ENCODE measurements at places on chromosomes 16 and 17.

DNA sequence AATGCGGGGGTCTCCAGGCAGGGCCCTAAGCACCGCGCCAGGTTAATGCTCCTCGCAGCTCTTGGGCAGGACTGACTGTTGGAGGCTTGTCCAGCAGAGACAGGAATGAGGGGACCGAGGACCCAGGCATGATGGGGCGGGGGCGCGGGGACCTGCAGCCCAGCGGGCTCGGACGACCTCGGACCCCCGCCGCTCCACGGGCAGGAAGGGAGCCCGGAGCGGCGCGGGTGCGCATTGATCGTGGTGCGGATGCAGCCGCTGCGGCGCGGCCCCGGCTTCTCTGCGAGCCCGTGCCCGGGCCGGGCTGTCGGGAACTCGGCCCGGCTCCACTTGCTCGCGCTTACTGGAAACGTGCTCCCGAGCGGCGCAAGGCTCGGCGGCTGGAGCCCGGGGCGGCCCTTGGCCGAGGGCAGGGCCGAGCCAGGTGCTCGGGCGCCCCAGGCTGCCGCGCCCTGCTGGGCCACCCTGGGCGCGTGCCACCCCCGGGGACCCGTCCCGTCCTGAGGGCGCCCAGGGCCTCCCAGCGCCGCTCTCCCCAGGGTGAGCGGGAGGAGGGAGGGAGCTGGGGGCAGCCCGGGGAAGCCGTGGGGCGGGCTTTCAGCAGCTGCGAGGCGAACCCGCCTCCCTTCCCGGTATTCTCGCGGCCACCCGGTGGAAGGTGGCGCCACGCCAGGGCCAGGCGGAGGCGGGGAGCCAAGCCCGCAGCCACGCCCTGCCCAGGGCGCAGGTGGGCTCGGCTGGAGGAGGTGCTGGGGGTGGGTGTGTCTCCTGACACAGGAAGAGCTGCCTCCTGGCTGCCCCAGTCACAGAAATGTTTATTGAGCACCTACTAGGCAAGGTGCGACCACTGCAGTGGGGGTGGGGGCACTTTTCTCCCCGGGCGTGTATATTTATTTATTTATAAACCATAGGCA is 45.9 kb downstream of the SOCS3 start:
- peak; percentile 77 for DNase-seq

DNA sequence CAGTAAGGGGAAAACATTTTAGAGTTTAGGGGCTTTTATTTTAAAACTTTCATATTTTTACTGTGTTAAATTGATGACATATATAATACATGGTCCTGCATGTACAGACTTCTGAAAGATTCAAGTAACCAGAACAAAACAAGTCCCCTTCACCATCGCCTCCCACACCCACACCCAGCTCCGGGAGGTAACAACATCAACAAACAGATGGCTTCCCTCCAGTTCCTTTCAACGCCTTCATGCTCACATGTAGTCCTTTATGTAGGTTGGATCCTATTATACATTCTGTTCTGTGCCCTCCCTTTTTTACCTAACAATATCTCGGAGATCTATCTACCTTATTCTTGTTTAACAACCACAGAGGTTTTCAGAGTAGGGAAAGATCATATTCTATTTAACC is 30.5 kb downstream of the GINS3 start:
- no peak for DNase-seq

GRCh38 chr16:68033101-68033500 is 10.0 kb downstream of the DUS2 start:
- DNase-seq: no peak

GRCh38 chr17:59725691-59726090 is 18.2 kb downstream of the VMP1 start:
- peak; percentile 45 for DNase-seq

GRCh38 chr17:64340557-64340956 is 50.1 kb downstream of the PECAM1 start:
- DNase-seq: no peak

DNA sequence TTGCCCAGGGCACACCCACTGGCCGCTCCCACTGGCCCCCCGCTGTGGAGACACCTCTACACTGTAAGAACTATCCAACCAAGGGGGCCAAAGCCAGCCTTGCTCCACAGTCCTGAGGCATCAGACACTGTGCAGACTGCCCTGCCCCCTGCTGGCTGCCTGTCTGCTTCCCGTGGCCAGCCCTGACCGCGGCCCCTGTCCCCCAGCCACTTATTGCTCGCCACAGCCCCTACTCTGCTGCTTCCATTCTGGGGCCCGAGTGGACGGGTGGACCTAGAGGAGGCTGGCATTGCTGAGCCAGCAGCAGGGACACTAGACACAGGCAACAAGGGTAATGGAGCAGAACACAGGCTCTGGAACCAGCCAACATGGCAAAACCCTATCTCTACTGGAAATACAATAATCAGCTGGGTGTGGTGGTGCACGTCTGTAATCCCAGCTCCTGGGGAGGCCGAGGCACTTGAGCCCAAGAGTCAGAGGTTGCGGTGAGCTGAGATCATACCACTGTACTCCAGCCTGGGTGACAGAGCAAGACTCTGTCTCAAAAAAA is 19.7 kb upstream of the LRRC37A3 start:
- peak; percentile 44 for DNase-seq

DNA sequence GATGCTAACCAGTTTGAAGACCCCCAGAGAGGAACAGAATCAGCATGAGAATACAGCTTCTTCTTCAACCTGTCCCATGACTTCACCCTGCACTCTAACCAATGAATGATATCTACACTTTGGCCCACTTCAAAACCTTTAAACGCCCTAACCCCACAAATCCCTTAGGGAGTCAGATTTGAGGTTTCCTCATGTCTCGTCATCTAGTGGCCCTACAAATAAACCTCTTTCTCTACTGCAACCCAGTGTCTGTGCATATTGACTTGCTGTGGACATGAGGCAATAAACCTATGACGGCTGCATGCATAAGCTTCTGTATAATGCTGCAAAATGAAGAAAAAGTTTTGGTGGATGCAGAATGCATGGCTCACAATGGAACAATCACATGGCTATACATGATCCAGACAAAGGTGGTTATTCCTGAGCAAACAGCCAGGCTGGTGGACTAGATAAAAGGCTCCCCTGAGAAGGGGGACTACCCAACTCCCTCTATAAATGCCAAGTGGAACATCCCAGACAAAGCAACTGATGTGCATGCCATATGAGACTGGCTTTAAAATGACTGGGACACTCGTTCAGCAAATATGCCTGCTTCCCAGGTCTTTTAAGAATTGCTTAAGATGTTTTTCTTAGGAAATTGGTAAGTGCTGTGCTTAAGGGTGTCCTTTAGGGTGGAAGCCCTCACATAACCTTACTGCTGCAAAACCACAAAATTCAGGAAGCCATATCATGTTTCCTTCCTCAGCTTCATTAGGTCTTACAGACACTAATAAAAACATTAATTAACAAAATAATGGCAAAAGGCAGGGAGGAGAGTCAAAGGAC is 12.2 kb downstream of the N4BP1 start:
- peak; percentile 47 for DNase-seq

DNA sequence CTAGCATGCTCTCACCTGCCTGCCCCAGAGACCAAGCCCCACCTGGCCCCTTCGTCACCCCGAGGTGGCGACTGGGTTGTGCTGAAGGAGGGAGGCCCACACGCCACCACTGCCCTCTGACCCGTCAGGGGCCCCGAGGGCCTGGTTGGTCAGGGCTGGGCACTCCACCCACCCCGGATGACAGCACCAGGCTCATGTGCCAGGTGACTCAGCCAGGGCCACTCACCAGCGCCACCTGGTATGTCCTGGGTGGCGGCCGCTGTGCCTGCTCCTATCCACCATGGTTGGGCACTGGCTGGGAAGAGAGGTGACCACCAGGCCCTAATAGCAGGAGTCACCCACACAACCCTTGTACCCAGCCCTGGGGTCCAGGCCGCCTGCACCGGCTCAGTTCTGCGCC is 68.9 kb downstream of the JPH3 start:
- DNase-seq: no peak

- peak; percentile 54 for DNase-seq
Observed at GRCh38 chr17:74201250-74201649, 2.2 kb upstream of the RPL38 start.

GRCh38 chr16:67449336-67449735 is 18.4 kb downstream of the HSD11B2 start:
- no peak for DNase-seq

DNA sequence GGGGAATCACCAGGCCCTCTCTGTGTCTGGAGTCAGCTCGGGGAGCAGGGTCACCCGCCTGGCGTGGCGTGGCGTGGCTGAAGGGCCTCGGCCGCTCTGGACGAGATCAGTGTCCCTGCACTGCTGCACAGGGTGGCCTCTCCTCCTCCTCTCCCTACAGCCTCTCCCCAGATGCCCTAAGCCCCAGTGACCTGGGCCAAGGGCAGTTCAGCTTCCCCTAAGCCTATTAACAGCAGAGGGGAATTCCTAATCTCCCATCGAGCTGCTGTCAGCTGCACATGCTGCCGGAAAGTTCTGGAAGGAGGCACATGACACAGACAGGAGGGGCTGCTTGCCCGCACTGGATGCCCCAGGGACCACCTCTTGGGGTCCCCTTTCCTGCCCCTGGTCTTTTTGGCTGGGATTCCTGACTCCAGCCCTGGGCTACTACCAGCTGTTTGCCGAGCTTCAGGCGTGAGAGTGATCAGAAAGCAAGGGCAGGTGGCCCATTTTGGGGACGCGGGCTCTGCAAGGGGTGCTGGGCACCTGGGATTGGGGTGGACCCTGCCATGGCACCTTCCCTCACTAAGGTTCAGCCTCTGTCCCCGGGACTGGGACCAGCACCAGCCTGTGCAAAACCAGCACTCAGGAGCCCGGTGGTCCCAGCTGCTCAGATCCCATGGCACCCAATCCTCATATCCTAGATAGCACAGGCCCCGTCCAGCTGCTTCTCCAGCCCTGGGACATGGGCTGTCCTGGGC is 794 bp downstream of the PDE6G start:
- no peak for DNase-seq

- DNase-seq: no peak
Observed at GRCh38 chr17:44807093-44807816, 22.8 kb downstream of the GJC1 start.

DNA sequence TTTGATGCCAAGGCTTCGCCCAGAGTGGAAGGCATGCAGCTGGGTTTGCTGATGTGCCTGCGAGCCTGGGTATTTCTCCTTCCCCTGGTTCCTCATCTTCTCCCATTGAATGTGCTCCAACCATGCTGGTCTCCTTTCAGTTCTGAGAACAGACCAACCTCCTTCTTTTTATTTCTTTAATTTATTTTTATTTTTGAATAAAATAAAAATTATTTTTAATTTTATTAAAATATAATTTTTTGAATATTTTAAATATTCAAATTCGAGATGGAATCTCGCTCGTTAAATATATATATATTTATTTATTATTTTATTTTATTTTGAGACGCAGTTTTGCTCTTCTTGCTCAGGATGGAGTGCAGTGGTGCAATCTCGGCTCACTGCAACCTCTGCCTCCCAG is 30.2 kb upstream of the GPRC5B start:
- no peak for DNase-seq

DNA sequence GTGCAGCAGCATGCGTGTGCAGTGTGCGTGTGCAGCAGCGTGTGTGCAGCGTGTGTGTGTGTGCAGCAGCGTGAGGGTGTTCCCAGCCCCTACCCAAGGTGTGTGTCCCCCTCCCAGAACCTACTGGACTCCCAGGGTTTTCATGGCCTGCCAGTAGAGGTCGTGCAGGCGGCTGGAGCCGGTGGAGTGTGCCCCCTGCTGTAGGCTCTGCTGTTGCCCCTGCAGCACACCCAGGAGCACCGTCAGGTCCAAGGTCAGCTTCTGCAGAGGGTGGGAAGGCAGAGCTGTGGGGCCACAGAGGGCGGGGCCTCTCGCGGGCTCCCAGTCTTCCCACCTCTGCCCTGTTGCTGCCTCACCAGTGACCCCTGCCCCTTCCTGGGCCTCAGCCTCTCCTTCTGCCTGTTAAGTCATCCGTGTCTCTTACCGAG is 14.9 kb downstream of the MYBBP1A start:
- no peak for DNase-seq

- DNase-seq: no peak
Observed at GRCh38 chr17:72406498-72406897, 285.7 kb downstream of the SOX9 start.

- DNase-seq: no peak
Observed at GRCh38 chr17:28004344-28004743, 38.1 kb upstream of the NLK start.

- DNase-seq: no peak
Observed at GRCh38 chr17:66531851-66532295, 229.5 kb downstream of the PRKCA start.

- DNase-seq: no peak
Observed at GRCh38 chr17:35387496-35387895, 14.1 kb upstream of the SLFN11 start.

GRCh38 chr17:63931981-63932561 is at the start of gene CD79B:
Gene CD79B (minus strand): TSS chr17:63932331. CDS start chr17:63932261, 70 bp downstream.
- no peak for DNase-seq

- no peak for DNase-seq
Observed at GRCh38 chr17:1875597-1875996, 45.8 kb downstream of the RPA1 start.
